ENCODE measurements at places on chromosomes 1 and 21.

DNA sequence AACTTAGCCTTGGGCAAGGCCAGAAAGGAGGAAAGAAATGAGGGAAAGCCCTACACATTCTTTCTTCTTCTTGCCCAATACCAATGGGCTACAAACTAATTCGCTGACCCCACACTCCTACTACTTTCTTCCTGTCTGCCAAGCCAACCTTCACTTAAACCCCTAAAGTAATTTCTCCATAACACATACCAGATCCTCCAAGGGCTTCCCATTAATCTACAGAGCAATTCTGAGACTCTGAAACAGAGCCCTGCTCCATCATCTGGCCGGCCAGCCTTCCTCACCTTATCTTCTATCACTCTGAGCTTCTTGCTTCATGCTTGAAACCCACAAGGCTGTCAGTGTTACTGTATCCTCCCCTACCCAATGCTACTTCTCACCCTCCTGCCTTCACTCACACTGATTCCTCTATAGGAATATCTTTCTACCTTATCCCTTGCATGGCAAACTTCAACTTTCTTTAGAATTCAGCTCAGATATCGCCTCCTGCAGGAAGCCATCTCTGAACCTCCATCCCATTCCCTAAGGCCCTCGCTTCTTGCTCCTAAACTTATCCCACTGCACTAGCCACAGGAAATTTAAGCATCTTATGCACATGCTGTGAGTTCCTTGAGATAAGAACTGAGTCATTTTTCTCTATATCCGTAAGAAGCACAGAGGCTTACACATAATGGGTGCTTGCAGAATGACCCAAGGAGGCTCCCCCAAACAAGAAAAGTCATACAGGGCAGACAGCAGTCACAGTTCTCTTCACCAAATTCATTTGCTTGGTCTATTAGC lies 81.9 kb downstream of the JAK1 start:
- no peak for DNase-seq

DNA sequence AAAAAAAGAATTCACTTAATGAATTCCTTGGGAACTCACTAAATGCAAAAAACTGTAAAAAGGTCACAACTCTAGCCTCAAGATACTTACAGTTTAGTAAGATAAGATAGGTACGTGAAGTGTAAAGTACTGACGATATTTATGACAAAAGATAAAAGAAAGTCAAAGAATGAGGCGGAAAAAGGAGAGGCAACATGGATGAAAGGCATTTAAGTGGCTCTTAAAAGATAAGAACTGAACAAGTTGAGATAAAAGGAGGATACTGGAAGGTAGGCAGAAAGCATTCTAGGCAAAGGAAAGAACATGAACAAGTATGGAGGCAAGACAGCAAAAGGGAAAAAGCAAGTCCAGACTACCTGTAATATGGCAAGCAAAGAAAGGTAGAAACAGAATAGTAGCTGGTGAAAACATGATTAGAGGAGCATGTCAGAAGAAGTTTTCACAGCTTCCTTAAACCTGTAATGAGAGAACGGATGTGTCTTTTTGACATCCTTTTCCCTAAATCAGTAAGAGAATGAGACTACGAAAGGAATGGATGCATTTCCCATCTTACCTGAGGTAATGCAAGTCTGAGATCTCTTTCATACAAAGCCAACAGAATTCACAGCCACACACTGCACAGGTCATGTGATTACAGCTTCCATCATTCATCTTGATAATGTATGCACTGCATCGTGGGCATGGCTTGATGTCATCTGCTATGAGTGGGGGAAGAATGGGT lies 16.8 kb downstream of the RNF19B start:
- no peak for DNase-seq

DNA sequence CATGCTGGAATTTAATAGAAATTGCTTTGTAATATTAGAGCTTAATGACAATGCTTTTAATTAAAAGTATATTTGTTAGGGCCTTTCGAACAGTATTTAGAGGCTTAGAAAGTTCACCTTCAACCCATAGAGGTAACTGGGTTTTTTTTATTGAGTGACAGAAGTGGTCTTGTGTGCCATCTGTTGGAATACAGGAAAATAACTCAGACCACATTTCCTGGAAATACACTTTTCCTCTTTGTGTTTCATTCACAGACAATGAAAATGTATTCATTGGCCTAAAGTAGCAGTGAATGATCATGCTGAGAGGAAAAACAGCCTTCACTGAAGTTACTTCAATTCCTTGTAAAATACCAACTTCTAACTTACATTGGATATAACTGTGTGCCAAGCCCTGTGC lies 83.6 kb upstream of the L1TD1 start:
- no peak for DNase-seq

- no peak for DNase-seq
These were observed 5.6 kb upstream of the IVNS1ABP start for GRCh38 chr1:185322636-185323035.

DNA sequence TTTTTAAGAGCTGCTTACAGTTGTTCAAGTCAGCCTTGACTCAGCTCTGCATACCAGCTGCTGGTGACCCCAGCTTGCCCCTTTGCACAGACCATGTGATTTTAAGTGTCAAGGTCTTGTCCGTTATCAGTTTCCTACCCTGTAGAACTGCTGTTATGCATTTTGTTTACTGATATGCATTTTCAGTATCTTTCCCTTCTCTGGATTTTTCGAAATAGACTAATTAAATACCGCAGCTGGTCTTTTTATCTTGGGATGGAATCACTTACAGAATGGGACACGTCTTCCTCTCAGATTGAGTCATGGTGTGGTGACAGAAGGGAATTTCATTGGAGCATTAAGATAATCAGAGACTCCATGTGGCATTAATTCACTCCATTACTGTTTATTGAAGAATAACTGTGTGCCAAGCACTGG lies 145.6 kb downstream of the FMN2 start:
- no peak for DNase-seq

Data from NCI-H1417 treated with DMSO at 0.1 percent for 48 hours (cell line).